WTC11 (cell line): ENCODE measurements at places on chromosomes 2 and 18. TPM values are rescaled to one million over a fixed set of nuclear protein-coding genes. Genes with fewer than 3 reads are reported as not detected.

The CCDC85A gene
- 0.22 to 0.27 TPM (median 0.25 TPM) in 3 replicates for total RNA-seq

The CYP27C1 gene
- 2.1 to 2.9 TPM (median 2.4 TPM) in 3 replicates for total RNA-seq

- H3K4me1 ChIP-seq: no peaks in the 10 kb centered on the region
- H3K27me3 ChIP-seq: no peaks in the 10 kb centered on the region
- H3K4me3 ChIP-seq: no peak overlapping the region
- no peak overlapping the region for H3K27ac ChIP-seq
- H3K36me3 ChIP-seq: peaks cover 5% of the 10 kb centered on the region
- DNase-seq: no peak
These were observed 91.3 kb upstream of the TMEM17 start for GRCh38 chr2:62597323-62597722.

- no peak overlapping the region for H3K4me3 ChIP-seq
- no peaks in the 10 kb centered on the region for H3K36me3 ChIP-seq
- H3K27me3 ChIP-seq: no peaks in the 10 kb centered on the region
These were observed 36.6 kb upstream of the ASB1 start for GRCh38 chr2:238389988-238390589.

- H3K4me1 ChIP-seq: peaks cover 23% of the 10 kb centered on the region
- H3K27me3 ChIP-seq: no peaks in the 10 kb centered on the region
- DNase-seq: no peak
- no peak overlapping the region for H3K4me3 ChIP-seq
These were observed 356.9 kb upstream of the KLHL29 start for GRCh38 chr2:23028106-23028505.

DNA sequence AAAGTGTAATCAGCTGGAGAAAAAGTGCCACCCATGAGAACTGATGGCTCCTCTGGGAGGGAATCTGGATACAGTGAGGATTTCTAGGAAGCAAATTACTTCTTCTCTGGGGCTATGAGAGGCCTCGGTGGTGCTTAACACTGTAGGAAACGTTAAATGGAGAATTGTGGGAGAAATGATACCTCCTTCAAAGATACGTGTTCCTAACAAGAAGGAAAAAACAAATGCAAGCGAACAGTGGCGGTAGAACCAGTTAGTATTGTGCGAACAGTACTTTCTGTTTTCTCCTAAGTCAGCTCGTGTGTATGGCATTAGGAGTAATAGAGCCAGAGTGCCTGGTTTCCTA is 587 bp upstream of the MTIF2 start:
- H3K27me3 ChIP-seq: no peaks in the 10 kb centered on the region
- DNase-seq: no peak
- peaks cover 10% of the 10 kb centered on the region; the same call in 1 of the 2 replicates for H3K4me1 ChIP-seq
- H3K27ac ChIP-seq: peak overlapping the region; percentile 85

GRCh38 chr18:61850756-61851155 is 42.1 kb downstream of the RNF152 start:
- H3K27me3 ChIP-seq: no peaks in the 10 kb centered on the region
- no peak overlapping the region for H3K4me3 ChIP-seq
- H3K36me3 ChIP-seq: no peaks in the 10 kb centered on the region
- H3K27ac ChIP-seq: no peak overlapping the region
- no peak for DNase-seq
- H3K4me1 ChIP-seq: peaks cover 20% of the 10 kb centered on the region

DNA sequence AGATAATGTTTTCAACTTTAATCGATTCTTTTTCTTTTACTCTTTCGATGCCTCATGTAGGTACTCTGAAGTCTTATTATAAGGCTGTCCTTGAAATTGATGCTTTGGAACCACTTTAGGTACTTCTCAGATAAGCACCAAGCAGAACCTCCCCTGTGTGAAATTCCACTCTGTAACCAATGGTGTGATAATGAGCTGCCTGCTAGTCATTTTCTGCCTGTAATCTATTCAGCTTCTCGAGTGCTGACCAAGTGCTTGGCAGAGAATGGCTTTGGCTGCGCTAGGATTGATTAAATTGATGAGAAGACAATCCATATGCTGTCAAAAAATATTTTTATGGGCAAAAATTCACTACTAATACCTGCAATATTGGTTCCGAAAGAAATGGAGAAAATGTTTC is 132.1 kb upstream of the STON1 start:
- H3K27me3 ChIP-seq: no peaks in the 10 kb centered on the region; the same call in 1 of the 2 replicates
- no peak for DNase-seq
- H3K36me3 ChIP-seq: no peaks in the 10 kb centered on the region
- H3K4me3 ChIP-seq: no peak overlapping the region

The FHOD3 gene
- 3.8 to 4.8 TPM (median 4.6 TPM) in 3 replicates for total RNA-seq

GRCh38 chr2:85175369-85176299 is 42.4 kb downstream of the TCF7L1 start:
- peaks cover 90% of the 10 kb centered on the region for H3K4me1 ChIP-seq
- no peaks in the 10 kb centered on the region for H3K27me3 ChIP-seq
- H3K4me3 ChIP-seq: no peak overlapping the region
- H3K27ac ChIP-seq: peak overlapping the region; percentile 82
- DNase-seq: no peak
- peaks cover 11% of the 10 kb centered on the region for H3K36me3 ChIP-seq

The RAMP1 gene
- total RNA-seq: 0.62 to 1.2 TPM (median 1.0 TPM) in 3 replicates

- peaks cover 17% of the 10 kb centered on the region for H3K36me3 ChIP-seq
- peaks cover 3% of the 10 kb centered on the region; the same call in 1 of the 2 replicates for H3K27me3 ChIP-seq
- H3K4me3 ChIP-seq: no peak overlapping the region
- no peak overlapping the region for H3K27ac ChIP-seq
- no peak for DNase-seq
- H3K4me1 ChIP-seq: peaks cover 15% of the 10 kb centered on the region
These were observed 23.4 kb downstream of the SNTG2 start for GRCh38 chr2:974054-974453.

The C2orf66 gene
- not detected in 3 replicates for total RNA-seq

DNA sequence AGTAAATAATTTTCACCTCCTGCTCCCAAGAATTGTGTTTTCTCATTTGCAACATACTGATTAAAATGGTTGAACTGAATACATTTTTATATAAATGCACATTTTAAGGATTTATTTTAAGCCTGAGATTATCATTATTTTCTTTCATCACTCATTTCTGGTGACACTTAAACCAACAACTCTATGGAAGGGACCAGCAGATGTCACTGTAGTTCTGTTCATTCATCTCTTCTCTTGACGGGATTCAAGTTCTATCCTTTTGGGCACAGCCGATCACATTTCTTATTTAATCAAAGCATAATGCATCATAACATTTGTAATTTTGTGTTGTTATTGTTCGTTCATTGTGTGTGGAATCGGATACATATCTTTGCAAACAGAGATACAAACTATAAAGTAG is 417.9 kb downstream of the HRH4 start:
- no peak overlapping the region for H3K27ac ChIP-seq
- H3K27me3 ChIP-seq: no peaks in the 10 kb centered on the region
- no peak for DNase-seq
- H3K4me3 ChIP-seq: no peak overlapping the region
- H3K36me3 ChIP-seq: no peaks in the 10 kb centered on the region
- H3K4me1 ChIP-seq: peaks cover 5% of the 10 kb centered on the region

DNA sequence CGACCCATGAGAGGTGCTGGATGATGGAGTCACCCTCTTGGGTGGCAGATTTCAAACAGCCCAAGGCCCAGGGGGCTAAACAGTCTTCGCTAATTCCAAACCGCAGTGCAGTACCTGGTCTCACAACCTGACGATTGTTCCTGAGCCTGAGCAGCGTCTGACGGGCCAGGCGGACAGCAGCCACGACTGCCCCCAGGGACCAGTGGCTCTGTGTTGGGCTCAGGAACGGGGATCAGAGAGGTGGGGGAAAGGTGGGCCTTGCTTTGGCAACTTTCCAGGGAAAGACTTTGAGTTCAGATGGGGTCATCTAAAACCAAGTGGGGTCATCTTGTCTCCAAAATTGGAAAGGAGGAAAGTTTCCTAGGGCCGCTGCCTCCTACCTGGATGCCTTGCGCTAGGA is 492 bp downstream of the COLEC11 start:
- no peak overlapping the region for H3K27ac ChIP-seq
- peaks cover 18% of the 10 kb centered on the region for H3K36me3 ChIP-seq
- H3K4me1 ChIP-seq: peaks cover 4% of the 10 kb centered on the region; the same call in 1 of the 2 replicates
- H3K4me3 ChIP-seq: no peak overlapping the region

- no peak for DNase-seq
- peaks cover 12% of the 10 kb centered on the region for H3K4me1 ChIP-seq
- no peak overlapping the region for H3K4me3 ChIP-seq
- no peaks in the 10 kb centered on the region for H3K36me3 ChIP-seq
These were observed 156.7 kb downstream of the RNF152 start for GRCh38 chr18:61736133-61736532.

The FAM124B gene
- total RNA-seq: 3.7 to 4.4 TPM (median 3.9 TPM) in 3 replicates

GRCh38 chr2:42052702-42053481 is 5.1 kb downstream of the PKDCC start:
- no peak overlapping the region for H3K4me3 ChIP-seq
- H3K36me3 ChIP-seq: peaks cover 13% of the 10 kb centered on the region
- DNase-seq: no peak
- peak overlapping the region; percentile 45 for H3K27ac ChIP-seq
- H3K4me1 ChIP-seq: peaks cover 68% of the 10 kb centered on the region
- H3K27me3 ChIP-seq: peaks cover 20% of the 10 kb centered on the region

DNA sequence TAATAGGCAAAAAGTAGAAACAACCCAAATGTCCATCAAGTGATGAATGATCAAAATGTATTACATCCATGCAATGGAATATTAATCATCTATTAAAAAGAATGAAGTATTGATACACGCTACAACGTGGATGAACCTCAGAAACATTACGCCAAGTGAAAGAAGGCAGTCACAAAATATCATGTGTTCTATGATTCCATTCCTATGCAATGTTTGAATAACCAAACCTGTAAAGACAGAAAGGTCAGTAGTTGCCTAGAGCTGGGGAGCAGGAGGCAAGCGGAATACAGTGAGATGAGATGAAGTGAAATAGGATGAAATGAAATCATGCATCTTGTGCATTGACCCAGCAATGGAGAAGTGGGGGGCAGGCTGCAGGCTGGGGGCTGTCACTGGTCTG is 17.9 kb upstream of the COL6A3 start:
- H3K4me3 ChIP-seq: no peak overlapping the region
- H3K36me3 ChIP-seq: no peaks in the 10 kb centered on the region
- H3K27me3 ChIP-seq: peaks cover 9% of the 10 kb centered on the region
- peaks cover 25% of the 10 kb centered on the region for H3K4me1 ChIP-seq

The LIPG gene
- 5.5 to 6.8 TPM (median 6.1 TPM) in 3 replicates for total RNA-seq

The SERPINB4 gene
- 0.37 to 1.3 TPM (median 0.53 TPM) in 3 replicates for total RNA-seq

DNA sequence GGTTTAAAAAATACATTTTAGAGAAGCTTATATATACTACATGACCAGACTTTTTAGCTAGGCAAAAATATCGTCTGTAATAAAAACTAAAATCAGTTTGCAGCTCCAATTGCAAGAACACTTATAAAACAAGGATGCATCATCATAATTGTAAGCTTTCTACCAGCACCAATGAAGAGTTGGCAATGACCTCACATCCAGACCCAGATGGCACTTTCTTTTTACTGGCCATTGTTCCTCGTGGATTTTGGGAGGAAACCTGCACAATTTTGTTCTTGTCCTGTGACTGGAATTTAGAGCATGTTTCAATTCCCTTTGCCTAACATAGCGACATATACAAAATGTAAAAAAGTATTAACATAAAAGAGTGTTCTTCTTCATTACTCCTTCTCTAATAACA is 174.3 kb downstream of the ZNF521 start:
- H3K4me3 ChIP-seq: no peak overlapping the region
- no peak for DNase-seq
- H3K36me3 ChIP-seq: no peaks in the 10 kb centered on the region
- peaks cover 29% of the 10 kb centered on the region for H3K4me1 ChIP-seq
- no peaks in the 10 kb centered on the region for H3K27me3 ChIP-seq

- no peak for DNase-seq
- no peak overlapping the region for H3K27ac ChIP-seq
- no peaks in the 10 kb centered on the region for H3K27me3 ChIP-seq
- H3K36me3 ChIP-seq: no peaks in the 10 kb centered on the region
- H3K4me3 ChIP-seq: no peak overlapping the region
- H3K4me1 ChIP-seq: peaks cover 1% of the 10 kb centered on the region
These were observed 286.8 kb upstream of the PXDN start for GRCh38 chr2:2031101-2031500.

- H3K36me3 ChIP-seq: peaks cover 19% of the 10 kb centered on the region
- no peak overlapping the region for H3K27ac ChIP-seq
- H3K4me1 ChIP-seq: no peaks in the 10 kb centered on the region
- no peak for DNase-seq
These were observed 59.4 kb downstream of the ANKMY1 start for GRCh38 chr2:240498171-240498957.

DNA sequence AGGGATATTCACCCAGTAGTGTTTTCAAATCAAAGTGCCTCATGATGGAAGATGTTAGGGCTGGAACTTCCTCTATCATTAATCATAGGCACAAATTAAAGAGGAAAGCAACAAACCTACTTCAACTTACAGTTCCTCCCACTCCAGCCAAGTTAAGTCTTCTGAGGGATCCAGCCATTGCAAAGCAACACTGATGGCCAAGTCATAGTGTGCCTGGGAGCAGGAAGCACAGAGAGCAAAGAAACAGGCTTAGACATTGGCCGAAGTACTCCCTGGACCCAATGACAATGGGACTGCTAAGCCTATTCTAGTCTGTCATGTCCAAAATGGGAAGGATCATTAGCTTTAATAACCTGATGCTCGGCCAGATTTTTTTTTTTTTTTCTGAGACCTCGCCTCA is 7.0 kb downstream of the C2orf80 start:
- H3K4me3 ChIP-seq: 0 out of 2 replicates have a peak overlapping the region, but pooled peaks have one; percentile 67
- H3K27ac ChIP-seq: no peak overlapping the region; the same call in 1 of the 2 replicates
- H3K4me1 ChIP-seq: peaks cover 60% of the 10 kb centered on the region
- no peaks in the 10 kb centered on the region for H3K36me3 ChIP-seq
- no peak for DNase-seq

The VSNL1 gene
- total RNA-seq: 78.4 to 83.6 TPM (median 82.4 TPM) in 3 replicates

GRCh38 chr2:141828761-141829160 is 302.1 kb downstream of the LRP1B start:
- H3K36me3 ChIP-seq: no peaks in the 10 kb centered on the region
- H3K27ac ChIP-seq: no peak overlapping the region
- peaks cover 11% of the 10 kb centered on the region for H3K4me1 ChIP-seq
- DNase-seq: no peak
- H3K4me3 ChIP-seq: no peak overlapping the region

The CYP27A1 gene
- 5.6 to 9.3 TPM (median 8.1 TPM) in 3 replicates for total RNA-seq

The TIGD1 gene
- total RNA-seq: 5.2 to 9.0 TPM (median 6.1 TPM) in 3 replicates

The PPP1R1C gene
- 3.4 to 8.7 TPM (median 3.7 TPM) in 3 replicates for total RNA-seq
